ENCODE measurements at places on chromosomes 16 and 17.

- DNase-seq: no peak
Observed at GRCh38 chr17:7462474-7463371, 16.7 kb downstream of the ZBTB4 start.

DNA sequence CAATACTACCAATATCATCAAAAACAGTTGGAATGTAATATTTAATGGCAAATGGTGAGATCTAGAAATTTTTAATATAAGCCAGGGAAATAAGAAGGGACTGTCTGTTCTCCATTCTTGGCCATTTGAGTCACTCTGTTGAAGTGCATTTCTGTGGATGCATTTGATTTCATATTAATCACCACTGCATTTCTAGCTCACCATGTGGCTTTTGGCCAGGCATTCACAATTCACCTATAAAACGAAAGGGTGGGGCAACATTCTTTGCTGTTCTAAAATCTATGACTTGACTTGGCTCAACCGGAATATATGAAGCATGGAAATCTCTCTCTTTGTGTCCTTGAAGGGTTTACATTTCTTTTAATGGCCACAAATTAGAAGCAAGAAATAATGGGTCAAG lies 483.0 kb downstream of the SLC39A11 start:
- no peak for DNase-seq

- DNase-seq: no peak
Observed at GRCh38 chr16:56226187-56226586, 34.9 kb downstream of the GNAO1 start.

GRCh38 chr17:6495450-6496115 lies 51.3 kb downstream of the PIMREG start:
- DNase-seq: no peak
